ENCODE measurements at places on chromosomes 3 and 15. TPM values are rescaled to one million over a fixed set of nuclear protein-coding genes. Genes with fewer than 3 reads are reported as not detected.

LIPC gene
- total RNA-seq: 1.1 TPM

RBSN gene
- 19.0 TPM for total RNA-seq

PGBD4 gene
- 1.1 TPM for total RNA-seq

TMEM39A gene
- 27.5 TPM for total RNA-seq

SLC38A3 gene
- total RNA-seq: 0.17 TPM

TRPM7 gene
- total RNA-seq: 30.7 TPM

CCR3 gene
- not detected for total RNA-seq

CFAP20DC gene
- total RNA-seq: 0.95 TPM

ERICH6 gene
- 0.09 TPM for total RNA-seq

GABRG3 gene
- total RNA-seq: not detected

GOLGA8Q gene
- 0.22 TPM for total RNA-seq

TIPIN gene
- total RNA-seq: 4.3 TPM

XCR1 gene
- total RNA-seq: not detected

AEN gene
- 40.2 TPM for total RNA-seq

UROC1 gene
- total RNA-seq: under 0.01 TPM

SLC22A14 gene
- under 0.01 TPM for total RNA-seq

LRRIQ4 gene
- not detected for total RNA-seq

TLR9 gene
- not detected for total RNA-seq

ZMYND10 gene
- under 0.01 TPM for total RNA-seq

TRAIP gene
- total RNA-seq: 1.2 TPM

GOLIM4 gene
- 26.2 TPM for total RNA-seq

KIF7 gene
- total RNA-seq: 1.2 TPM

PTX3 gene
- total RNA-seq: 213 TPM
